ENCODE measurements at places on chromosomes 11 and 22. TPM values are rescaled to one million over a fixed set of nuclear protein-coding genes. Genes with fewer than 3 reads are reported as not detected.

The LRRC56 gene
- total RNA-seq = not detected

The CFAP300 gene
- total RNA-seq = 1.2 TPM

The ZP1 gene
- total RNA-seq = 0.16 TPM

The MS4A6E gene
- total RNA-seq = not detected

Data from heart right ventricle (tissue), 16 donors.